Choroid plexus epithelial cell (primary cell): ENCODE measurements at places on chromosomes 2 and 18.

GRCh38 chr2:144071461-144071860, 448.5 kb downstream of the ZEB2 start:
- peak; percentile 84 for DNase-seq

DNA sequence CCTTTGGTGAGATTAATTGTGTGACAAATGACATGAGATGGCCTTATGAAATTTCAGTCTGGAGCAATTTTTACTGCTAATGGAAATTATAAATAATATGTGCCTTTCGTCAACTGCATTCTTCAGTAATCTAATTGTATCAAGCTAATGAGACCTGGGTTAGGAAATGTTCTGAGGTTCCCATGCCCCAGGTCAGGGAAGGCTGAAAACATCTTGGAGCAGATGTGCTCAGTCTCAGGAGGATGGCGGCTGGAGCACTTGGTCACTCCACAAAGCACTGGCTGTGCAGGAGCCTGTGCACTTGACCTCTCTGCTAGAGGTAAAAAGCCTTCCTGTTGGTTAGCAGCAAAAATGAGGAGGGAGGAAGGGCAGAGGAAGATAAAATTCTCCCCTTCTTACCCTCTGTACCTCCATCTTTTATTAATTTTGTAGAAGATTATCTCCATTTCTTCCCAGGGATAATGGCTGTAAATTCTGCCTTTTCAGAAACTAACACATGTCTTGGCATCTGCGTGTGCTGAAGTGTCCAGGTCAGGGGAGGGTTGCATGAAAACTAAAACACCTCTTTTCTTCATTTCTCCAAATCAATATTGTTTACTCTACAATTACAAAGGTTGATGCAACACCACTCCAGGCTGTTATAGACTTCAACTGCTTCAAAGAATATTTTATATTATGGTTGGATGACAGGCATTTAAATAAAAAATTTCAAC, 1606.4 kb upstream of the ACVR2A start:
- peak; percentile 40 for DNase-seq

DNA sequence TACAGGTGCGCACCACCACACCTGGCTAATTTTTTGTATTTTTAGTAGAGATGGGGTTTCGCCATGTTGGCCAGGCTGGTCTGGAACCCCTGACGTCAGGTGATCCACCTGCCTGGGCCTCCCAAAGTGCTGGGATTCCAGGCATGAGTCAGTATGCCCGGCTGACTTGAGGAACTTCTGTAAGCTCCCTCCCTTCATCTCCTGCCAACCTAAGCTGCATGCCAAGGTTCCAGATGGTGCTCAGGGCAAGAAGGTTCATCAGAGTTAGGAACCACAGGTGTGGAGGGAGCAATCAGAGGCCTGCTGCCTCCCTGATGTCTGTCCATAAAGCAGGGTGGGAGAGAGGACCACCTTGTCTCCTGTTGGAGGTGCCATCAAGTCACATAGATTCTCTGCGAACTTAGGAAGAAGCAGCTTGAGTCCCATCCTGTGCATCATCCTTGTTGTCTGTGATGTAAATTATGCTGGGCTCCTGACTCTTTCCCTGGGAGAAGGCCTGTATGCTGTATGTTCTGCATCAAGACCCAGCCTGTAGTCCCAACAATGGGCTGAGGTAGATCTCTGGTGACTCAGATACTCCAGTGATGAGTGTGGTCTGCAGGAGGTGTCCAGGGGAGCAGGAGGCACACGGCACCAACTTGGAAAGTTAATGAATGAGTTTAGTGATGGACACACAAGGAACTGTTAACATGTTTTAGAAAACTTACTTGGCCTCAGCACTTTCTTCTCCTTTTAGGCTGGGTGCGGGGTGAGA, 53.1 kb downstream of the TMEM17 start:
- no peak for DNase-seq

DNA sequence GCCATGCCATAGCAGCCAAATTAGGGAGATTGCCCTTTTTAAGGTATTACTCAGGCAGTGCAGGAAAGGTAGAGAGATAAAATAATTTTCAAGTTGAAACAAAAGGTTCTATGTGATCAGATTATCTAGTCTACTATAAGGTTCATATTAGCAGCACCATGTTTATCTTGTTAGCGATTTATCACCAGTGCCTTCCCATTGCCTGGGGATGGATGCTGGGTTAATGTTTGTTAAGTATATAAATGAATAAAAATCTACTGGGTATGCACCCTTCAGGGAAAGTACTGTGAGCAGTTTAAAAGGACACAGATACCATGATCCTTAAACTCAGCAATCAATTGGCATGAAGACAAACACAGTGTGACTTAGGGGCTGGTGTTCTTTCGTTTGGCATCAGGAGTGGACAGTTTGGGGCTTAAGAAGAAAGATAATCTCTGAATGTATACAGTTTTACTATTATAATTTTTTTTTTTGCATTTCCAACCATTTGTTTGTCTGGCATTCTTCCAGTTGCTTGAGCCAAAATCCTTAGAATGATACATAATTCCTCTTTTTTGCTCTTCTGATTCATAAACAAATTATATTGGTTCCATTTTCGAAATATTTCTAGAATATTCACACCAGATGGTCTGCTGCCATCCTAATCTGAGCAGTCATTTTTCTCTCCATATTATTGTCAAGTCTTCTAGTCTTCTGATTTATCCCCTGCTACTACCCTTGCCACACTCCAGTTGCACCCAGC, 512.8 kb upstream of the SLC8A1 start:
- no peak for DNase-seq

GRCh38 chr2:241443486-241444223, 64.7 kb downstream of the STK25 start:
- peak; percentile 75 for DNase-seq

DNA sequence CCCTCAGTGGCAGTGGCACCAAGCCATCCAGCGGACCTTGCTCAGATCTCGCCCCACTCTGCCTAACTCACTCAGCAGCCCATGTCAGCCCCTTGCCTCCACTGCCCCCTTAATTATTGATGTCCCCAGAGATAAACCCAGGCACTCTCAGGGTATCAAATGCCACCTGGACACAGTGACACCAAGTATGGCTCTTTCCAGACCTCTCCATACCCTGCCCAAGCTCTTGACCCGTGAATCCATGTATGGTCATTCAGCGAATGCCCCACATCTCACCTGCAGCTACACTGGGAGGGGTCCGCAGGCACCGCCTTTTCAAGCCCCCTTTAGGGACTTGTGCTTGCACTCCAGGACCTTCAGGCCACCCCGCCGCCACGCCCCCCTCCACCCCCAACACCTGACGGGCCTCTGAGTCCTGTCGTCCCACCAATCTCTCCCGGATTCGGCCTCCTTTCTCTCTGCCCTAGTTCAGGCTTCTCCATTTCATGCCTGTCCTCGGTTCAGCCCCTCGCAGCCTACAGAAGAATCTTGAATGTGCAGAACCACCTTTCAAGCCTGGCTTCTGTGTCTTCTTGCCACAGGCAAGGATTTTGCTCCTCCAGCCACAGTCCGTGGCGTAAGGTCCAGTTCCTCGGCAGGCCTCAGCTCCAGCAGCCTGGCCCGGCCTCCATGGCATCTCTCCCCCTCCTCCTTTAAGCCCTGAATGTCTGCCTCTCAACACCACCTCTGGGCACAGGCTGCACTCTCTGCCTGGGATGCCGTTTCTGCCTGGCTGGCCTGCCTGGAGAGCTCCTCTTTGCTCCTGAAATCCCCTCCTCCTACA, 54.1 kb upstream of the ODC1 start:
- DNase-seq, result no peak

DNA sequence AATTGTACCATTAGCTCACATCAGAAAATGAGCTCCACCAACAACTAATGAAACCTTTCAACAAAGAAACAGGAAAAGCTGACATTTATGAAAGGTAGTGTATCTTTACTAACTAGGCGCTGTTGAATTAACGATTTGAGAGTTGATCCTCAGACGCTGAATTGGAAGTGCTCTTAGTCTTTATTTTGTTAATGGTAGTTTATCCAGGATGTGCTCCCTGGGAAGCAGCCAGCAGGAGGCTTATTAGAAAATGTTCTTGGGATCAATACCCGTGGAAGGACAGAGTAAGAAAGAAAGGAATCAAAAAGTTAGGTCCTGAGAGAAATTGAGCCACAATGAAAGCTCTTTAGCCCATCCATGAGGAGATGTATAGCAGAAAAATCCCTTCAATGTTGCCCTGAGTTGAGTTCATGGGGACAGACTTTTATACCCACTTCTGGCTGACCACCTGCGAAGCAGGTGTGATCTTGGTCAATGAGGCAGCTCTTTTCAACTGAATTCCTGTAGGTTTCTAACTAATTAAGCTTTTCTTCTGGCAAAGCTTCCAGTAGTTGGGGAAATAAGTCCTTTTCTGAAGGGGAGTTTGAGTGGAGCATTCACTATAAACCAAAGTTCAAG, 492.6 kb upstream of the REG3G start:
- DNase-seq, result no peak

GRCh38 chr2:128781585-128782385, 463.1 kb upstream of the HS6ST1 start:
- no peak for DNase-seq

DNA sequence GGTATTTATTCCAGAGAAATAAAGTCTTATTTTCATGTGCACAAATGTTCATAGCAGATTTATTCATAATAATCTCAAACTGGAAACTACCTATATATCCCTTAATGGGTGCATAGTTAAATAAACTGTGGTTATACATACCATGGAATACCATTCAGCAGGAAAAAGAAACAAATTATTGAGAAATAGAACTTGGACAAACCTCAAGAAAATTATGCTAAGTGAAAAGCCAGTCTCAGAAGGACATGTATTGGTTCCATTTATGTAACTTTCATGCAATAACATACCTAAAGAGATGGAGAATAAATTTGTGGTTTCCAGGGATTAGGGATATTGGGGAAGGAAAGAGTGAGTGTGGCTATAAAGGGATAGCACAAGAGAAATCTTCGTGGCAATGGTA, 452.6 kb downstream of the SETBP1 start:
- DNase-seq, result no peak

GRCh38 chr2:64114063-64114911, 29.9 kb downstream of the PELI1 start:
- DNase-seq, result peak; percentile 84

GRCh38 chr2:71720283-71720560, 266.9 kb downstream of the DYSF start:
- DNase-seq, result no peak

DNA sequence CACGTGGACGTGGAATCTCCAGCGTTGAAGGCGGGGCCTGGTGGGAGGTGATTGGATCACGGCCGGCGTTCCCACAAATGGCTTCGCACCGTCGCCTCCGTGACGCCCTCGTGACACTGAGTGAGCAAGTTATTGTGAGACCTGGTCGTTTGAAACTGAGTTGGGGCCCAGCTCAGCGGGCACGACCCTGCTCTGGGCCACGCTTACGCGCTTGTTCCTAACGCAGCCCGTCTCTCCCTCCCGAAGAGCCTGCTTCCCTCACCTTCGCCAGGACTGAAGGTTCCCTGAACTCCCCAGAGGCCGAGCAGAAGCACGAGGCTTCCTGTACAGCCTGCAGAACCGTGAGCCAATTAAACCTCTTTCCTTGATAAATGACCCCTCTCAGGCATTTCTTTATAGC, 121.8 kb downstream of the RTP5 start:
- DNase-seq, result no peak

- no peak for DNase-seq
These were observed 3.2 kb downstream of the ANKRD44 start for GRCh38 chr2:197307236-197307932.

DNA sequence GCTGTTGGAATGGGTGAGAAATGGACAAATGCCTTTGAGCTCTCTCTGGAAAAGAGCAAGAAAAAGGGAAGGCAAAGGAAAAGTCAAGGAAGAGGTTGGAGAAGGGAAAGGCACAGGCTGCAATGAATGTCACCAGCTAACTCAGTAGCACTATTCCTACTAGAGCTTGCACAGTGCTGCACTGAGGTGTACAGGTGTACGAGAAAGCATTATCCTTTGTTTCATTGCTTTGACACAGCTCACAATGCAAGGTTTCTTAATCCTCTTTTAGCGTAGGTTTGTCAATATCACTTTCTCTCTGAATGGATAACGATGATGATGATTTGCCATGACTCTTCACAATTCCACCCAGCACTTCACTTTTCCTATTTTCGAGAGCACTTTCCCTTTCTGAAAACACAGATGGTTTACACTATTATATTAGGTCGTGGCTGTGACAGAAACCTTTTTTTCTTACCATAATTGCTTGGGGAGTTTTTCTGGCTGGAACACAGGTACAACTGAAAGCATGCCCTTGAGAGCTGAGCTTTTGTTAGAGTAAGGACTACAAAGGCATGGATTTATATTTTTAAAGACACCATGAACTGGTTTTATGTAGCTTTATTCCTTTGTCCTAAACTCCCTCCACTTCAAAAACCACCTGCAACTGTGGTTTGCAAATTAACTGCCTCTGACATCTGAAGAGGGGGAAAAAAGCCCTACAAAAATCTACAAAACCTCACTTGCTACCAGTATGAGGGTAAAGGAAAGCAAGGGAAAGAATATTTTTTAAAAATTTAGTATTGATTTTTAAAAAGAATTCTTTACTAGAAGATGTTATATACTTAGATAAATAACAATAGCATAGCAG, 265.5 kb downstream of the TGIF1 start:
- DNase-seq, result no peak

GRCh38 chr2:64404743-64405142, 49.2 kb upstream of the LGALSL start:
- peak; percentile 35 for DNase-seq

GRCh38 chr18:46536215-46536874, 120.7 kb downstream of the LOXHD1 start:
- DNase-seq, result no peak

GRCh38 chr2:190789074-190790004, 91.3 kb upstream of the GLS start:
- no peak for DNase-seq

DNA sequence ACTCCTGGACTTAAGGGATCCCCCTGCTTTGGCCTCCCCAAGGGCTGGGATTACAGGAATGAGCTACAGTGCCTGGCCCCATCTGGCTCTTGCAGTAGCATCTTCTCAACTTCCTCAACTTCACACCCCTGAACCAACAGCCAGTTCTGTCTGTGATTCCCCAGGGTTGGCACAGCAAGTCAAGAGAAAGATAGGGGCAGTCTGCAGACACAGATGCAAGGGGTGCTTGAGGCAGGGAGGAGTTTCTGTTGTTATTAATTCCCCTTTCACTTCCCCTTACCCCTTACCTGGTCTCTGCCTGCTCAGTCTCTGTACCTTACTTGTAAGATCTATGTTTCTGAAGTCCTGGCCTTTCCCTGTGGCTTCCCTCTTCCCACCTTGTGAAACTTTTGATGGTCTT, 54.1 kb upstream of the MEX3C start:
- DNase-seq, result no peak

- DNase-seq, result no peak
These were observed 640 bp downstream of the SPTBN1 start for GRCh38 chr2:54456612-54457322.

DNA sequence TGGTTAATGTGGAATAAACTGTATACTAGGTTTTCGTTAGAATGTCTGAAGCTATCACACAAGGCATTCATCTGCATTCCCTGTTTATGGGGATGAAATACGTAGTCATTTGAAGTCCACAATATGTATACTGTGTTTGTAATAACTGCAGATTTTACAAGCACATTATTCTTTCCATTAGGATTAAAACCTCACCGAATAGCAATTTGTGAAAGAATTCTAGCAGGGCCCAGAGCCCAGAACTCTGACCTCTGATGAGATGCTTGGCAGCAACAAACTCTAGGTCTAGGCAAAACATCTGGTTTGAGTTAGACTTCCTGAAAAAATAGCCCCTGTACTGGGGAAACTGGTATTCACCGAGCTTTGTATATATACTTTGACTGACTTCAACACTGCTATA, 158.2 kb downstream of the SRBD1 start:
- peak; percentile 96 for DNase-seq

- DNase-seq, result no peak
These were observed 33.9 kb downstream of the ZBTB7C start for GRCh38 chr18:48375150-48375800.

GRCh38 chr2:236261452-236261851, 2.8 kb downstream of the ASB18 start:
- DNase-seq, result no peak
